ENCODE measurements at places on chromosomes 13 and 19.
A peak's percentile ranks its signal among the peaks of the same experiment; 100 is the strongest.

DNA sequence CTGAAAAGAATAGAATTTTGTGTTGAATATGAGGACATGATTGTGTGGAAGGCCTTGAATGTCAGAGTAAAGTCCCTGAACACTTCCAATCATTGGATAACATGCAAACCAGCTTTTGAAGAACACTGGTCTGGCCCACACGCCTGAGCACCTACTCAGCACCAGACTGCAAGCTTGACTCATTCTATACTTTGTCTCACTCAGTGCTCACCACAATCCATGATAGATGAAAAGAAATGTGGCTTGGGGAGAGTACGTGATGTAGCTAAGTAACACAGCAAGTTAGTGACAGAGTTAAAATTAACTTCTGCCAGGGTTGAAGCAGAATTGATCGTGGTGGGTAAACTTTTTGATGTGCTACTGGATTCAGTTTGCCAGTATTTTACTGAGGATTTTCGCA is 12.0 kb downstream of the DLEU7 start:
- DNase-seq: no peak

GRCh38 chr19:46978171-46978869 is 41.3 kb upstream of the NPAS1 start:
- no peak for DNase-seq

DNA sequence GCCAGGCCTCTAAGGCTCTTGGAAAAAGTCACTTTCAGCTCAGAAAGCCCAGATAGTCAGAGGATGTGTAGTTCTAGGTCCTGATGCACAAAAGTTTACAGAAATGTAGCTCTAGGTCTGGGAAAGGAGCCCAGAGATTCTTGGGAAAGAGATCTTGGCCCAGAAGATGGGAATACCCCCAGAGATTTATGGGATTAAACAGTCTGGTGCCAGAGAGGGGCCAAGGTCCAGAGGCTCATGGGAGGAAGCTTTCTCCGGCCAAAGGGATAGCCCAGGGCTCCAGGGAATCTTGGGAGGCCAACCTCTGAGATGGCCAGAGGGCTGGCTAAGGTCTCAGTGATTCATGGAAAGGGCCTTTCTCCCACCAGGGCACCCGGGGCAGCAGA is 15.2 kb downstream of the BCAT2 start:
- no peak for DNase-seq

- no peak for DNase-seq
Measured at GRCh38 chr19:8244442-8244841, 35.3 kb downstream of the CERS4 start.

- DNase-seq: no peak
Measured at GRCh38 chr13:97976610-97977521, 23.4 kb downstream of the IPO5 start.

GRCh38 chr19:776549-776948 is 20.7 kb upstream of the PTBP1 start:
- DNase-seq: no peak

DNA sequence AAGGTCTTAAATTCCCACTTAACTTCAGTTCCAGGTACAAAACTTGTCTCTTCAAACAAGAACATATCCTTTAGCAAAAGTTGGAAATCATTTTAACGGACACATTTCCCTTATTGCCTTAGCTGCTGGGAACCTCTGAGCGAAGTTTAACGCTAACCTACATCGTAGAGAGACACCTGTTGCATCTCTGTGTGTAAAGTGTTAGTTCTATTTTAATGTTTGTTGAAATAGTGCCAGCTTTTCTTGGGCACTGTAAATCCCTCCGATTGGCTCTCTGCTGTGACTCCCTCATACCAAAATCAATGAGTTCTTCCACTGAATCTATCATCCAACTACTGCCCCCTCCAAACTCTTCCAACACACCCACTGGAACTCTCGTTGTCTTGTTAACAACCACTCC is 2.3 kb upstream of the HIF3A start:
- no peak for DNase-seq

- DNase-seq: no peak
Measured at GRCh38 chr19:19568802-19569756, 31.0 kb downstream of the CILP2 start.

- no peak for DNase-seq
Measured at GRCh38 chr19:43842007-43842406, 14.9 kb downstream of the ZNF283 start.

DNA sequence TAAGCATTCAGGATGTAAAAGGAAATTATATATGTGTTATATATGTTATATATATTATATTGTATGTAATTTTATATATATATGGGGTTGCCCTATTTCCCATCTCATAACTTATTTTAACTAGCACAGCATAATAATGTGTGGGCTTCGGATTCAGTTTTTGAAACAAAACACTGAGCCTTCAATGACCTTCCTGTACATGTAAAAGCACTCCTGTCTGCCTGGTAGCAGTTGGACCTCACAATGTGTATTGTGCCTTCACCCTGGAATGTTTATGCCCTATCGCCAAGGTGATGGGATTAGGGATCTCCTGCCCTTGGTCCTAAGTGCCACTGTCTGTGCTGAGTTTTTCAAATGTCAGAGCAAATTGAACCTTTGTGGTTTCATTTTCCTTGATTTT is 968.8 kb downstream of the TUBA3C start:
- DNase-seq: peak; percentile 5

DNA sequence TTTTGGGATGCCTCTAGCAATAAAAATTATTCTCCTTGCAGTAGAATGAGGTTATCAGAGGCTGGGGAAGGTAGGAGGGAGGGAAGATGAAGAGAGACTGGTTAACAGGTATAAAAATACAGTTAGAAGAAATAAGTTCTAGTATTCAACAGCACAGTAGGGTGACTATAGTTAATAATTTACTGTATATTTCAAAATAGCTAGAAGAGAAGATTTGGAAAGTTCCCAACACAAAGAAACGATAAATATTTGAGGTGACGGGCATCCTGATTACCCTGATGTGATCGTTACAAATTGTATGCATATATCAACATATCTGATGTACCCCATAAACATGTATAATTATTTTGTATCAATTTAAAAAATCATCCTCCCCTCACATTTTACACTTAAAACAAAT is 93.8 kb downstream of the CDADC1 start:
- no peak for DNase-seq

DNA sequence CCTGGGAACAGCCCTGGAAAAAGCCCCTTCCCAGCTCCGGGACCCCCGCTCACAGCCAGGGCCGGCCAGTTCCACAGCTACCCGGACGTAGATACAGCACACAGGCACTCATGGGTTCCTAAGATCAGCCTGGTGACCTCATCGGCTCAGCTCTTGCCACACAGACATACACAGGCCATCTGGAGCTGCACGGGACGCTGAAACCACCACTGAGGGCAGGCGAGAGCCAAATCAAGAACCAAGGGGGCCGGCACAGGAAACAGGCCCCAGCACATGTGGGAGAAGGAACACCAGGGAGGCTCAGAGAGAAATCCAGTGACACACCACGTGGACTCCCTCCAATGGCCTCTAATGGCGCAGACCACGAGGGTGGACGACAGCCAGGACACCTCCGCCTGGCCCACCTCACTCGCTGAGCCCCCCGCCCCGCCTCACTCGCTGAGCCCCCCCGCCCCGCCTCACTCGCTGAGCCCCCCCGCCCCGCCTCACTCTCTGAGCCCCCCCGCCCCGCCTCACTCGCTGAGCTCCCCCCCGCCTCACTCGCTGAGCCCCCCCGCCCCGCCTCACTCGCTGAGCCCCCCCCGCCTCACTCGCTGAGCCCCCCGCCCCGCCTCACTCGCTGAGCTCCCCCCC is 69.7 kb upstream of the C13orf46 start:
- peak; percentile 52 for DNase-seq

DNA sequence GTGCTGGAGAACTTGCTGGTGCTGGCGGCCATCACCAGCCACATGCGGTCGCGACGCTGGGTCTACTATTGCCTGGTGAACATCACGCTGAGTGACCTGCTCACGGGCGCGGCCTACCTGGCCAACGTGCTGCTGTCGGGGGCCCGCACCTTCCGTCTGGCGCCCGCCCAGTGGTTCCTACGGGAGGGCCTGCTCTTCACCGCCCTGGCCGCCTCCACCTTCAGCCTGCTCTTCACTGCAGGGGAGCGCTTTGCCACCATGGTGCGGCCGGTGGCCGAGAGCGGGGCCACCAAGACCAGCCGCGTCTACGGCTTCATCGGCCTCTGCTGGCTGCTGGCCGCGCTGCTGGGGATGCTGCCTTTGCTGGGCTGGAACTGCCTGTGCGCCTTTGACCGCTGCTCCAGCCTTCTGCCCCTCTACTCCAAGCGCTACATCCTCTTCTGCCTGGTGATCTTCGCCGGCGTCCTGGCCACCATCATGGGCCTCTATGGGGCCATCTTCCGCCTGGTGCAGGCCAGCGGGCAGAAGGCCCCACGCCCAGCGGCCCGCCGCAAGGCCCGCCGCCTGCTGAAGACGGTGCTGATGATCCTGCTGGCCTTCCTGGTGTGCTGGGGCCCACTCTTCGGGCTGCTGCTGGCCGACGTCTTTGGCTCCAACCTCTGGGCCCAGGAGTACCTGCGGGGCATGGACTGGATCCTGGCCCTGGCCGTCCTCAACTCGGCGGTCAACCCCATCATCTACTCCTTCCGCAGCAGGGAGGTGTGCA is 587 bp downstream of the S1PR4 start:
- no peak for DNase-seq

- DNase-seq: peak; percentile 46
Measured at GRCh38 chr13:94344126-94344818, 135.2 kb downstream of the DCT start.

GRCh38 chr13:19618977-19619376 is 14.5 kb upstream of the MPHOSPH8 start:
- DNase-seq: peak; percentile 79

DNA sequence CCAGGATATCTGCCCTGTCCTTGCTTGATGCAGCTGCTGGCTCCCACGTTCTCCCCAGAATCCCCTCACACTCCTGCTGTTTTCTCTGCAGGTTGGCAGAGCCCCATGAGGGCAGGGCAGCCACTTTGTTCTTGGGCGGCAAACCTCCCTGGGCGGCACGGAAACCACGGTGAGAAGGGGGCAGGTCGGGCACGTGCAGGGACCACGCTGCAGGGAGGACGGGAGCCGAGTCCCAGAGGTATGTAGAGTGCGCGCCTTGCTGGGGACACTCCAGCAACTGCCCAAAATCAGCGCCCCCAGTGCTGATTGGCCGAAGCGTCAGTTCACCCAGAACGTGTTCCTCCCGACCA is 30.3 kb upstream of the MIER2 start:
- no peak for DNase-seq

DNA sequence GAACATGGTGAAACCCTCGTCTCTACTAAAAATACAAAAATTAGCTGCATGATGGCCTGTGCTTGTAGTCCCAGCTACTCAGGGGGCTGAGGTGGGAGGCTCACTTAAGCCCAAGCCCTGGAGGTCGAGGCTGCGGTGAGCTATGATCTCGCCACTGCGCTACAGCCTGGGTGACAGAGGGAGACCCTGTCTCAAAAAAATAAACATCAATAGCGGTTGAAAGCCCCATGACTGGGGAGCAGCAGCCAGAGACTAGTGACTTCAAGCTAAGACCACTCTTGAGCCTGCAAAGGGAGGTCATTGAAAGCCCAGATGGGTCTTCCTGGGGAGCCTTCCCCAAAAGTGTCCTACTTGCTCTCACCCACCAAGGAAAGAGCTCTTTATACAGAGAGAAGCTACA is 11.9 kb upstream of the ZNF709 start:
- no peak for DNase-seq

DNA sequence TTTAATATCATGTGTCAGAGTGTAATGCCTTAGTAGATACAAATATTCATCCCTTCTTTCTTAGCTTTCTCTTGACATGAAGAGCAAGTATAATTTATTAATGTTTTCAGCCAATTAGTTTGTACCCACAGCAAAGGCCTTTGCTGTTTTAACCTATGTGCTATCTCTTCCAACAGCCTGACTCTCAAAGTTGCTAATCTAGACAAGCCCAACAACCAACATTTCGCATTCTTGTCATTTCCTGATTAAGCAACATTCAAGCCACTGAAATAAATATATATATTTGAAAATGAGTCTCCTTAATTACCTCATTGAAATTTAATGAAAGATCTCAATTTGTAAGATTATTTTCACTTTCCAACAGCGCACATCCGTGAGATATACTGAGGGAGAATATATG is 18.5 kb downstream of the EPSTI1 start:
- DNase-seq: no peak

All from HepG2 (cell line).